ENCODE measurements at places on chromosomes 7 and 10.

- no peak for DNase-seq
These were observed 3.9 kb upstream of the NMT2 start for GRCh38 chr10:15172306-15172840.

DNA sequence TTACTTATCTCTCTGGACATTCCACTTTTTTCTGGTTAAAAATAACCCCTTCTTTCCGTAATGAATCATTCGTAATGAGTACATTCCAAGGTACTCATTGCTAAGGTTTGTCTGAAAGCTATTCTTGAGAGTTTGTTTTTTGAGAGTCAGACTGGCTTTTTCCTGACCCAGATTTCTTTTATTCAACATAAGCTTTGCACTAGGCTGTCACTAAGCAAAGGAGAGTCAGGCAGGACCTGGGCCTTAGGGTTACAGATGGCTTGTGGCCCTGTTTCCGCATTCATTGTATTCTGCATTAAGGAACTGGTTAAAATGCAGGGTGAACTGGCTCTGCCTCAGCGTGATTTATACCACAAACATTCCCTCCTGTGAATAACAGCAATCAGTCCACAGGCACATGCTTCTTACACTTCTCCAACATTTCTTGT lies 84.1 kb downstream of the POM121L12 start:
- DNase-seq = no peak

GRCh38 chr7:42106562-42106961 lies 130.4 kb downstream of the GLI3 start:
- DNase-seq = no peak

DNA sequence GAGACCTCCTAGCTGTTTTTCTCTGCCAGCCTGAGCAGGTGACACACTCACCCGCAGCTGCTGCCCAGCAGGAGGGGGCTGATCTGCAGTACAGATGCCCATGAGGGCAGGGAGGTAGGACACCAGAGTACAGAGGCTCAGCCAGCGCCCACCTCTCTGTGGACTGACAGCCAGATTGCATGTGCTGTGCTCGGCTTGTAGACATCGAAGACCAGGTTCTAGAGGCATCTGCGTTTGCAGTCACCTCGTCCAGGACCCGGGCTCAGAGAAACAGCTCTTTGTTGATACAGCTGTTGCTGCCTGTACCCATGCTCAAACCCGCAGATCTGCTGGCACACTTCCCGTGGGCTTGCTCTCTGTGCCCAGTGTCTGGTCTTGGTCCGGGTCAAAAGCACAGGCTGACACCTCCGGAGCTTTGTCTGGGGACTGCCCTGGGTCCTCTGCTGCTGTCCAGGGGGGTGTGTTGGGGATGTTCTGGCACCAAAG lies 224.7 kb downstream of the GLRX3 start:
- no peak for DNase-seq

- DNase-seq = no peak
These were observed 663 bp downstream of the VPS37D start for GRCh38 chr7:73668103-73668885.

- DNase-seq = no peak
These were observed 67.2 kb downstream of the VOPP1 start for GRCh38 chr7:55504967-55505658.

DNA sequence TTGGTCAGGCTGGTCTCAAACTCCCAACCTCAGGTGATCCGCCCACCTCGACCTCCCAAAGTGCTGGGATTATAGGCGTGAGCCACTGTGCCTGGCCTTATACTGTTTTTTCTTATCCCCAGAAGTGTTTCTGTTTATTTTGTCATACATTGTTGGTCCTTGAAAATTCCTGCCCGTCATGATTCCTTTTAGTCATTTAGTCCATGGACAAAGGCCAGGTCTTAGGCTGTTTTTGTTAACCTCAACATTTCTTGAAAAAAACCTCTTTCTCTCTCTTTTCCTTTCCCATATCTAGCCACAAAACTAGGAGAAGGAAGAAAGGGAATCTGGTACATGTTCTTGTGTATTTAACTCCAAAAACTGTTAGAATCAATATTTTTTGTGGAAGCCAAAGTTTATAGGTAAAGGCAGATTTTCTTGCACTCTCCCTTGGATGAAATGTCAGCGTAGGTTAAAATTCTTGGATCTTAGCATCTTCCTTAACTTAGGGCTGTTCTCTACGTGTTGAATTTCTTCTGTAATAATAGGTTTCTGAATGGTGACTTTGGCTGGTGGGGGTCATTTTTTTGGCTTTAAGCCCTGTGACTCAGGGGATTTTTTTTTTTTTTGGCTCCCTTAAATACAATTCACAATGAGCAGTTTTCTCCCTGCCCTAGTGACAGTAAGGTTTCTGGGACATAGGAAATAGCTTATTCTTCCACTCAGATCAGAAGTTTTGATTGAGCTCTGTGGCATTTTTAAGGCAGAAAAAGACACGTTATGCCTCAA lies 500.8 kb downstream of the AUTS2 start:
- DNase-seq = no peak

DNA sequence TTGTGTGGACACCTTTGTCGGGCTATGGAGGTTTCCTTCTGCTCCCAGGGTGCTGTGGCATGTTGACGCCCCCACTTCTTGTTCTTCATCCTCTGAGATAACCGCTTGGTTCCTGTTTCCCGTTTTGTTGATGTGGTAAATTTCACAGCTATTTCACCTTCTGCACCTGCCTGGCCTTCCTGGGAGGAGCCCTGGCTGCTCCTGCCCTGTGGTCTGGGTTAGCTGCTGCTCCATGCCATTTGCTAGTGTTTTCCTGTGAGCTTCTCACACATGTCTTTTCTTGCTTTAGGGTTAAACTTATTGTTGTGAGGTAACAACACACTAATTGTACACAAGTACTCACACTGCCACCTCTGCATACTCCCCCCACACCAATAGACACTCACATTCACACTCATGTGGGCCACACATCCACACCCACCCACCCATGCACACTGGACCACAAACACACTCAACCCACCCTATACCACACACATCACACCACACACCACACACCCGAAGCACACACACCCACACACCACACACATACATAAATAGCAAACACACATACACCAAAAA lies 46.5 kb upstream of the MSMB start:
- no peak for DNase-seq

GRCh38 chr7:150745086-150745485 lies 7.9 kb downstream of the GIMAP5 start:
- no peak for DNase-seq

DNA sequence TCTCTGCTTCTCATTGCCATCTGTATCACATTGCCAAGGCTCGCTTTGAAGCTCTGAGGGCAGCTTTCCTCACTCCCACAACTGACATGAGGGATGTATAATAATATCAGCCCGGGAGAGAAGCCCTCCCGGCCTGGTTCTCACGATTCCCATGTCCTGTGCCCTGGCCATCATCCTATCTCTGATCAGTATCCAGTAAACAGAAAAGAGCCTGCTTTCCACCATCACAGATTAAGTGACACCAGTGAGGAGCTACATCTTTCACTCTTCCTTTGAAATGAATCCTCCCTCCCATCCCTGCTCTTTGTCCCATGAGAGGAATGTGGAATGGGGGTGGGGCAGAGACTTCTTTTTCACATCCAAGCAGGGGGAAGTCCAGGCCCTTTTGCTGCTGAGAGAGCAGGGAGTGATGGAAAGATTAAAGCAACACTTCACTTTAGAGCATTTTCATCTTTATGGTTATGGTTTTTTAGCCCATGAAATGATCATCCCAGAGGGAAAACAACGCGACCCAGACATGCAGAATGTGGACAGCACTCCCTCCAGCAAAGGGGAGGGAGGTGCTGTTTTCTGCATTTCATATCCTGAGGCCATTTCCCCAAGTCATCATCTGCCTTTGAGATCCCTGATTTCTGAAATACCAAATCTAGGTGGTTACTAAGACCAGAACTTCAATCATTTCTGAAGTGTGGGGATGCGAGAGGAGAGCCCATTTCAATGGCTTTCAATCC lies 84.6 kb upstream of the LYZL1 start:
- no peak for DNase-seq

- no peak for DNase-seq
These were observed 103.3 kb upstream of the GATA3 start for GRCh38 chr10:7950981-7951847.

GRCh38 chr7:130849604-130850003 lies 115.6 kb upstream of the KLF14 start:
- no peak for DNase-seq

GRCh38 chr10:1536341-1536740 lies 201.0 kb downstream of the ADARB2 start:
- DNase-seq = no peak

DNA sequence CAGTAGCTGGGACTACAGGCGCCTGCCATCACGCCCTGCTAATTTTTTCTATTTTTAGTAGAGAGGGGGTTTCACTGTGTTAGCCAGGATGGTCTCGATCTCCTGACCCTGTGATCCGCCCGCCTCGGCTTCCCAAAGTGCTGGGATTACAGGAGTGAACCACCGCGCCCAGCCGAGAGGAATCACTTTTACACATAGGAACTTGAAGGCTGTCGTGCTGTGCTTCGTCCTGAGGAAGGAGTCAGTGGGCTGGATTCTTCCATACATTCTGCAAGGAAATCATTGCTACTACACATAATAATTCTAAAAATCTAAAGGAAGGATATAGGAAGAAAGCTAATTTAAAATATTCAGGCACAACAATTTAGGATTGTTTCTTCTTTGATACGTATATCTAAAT lies 48.8 kb upstream of the ZPBP start:
- DNase-seq = no peak

DNA sequence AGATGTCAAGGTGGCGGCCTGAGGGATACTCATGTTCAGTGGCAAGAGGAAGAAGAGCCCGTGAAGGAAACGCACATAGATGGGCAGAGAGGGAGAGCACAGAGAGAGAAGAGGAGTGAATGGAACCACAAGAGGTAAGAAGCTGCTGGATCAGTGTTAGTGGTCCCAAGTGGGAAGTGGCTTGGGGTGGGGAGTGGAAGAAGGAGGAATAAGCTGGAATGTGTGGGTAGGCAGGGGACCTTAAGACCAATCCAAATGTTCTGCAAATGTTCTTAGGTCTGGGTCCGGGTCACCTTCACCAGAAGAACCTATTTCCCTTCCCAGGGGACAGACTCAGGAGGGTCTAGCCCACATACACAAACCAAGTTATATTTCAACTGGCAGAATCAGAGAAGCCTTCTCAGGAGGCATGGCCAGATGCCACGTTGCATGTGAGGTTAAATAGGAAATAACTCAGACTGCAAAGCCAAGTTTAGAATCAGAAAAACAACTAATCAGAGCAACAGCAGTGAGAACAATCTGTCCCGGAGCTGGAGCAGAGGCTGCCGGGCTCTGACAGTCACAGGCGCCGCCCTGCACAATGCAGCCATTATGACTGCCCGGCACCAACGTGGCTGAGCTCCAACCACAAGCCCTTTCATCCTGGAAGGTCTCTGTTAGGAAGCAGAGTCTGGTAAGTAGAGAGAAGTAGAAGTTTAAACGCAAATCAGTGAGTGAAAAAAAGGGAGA lies 78.6 kb upstream of the ARMC3 start:
- DNase-seq = no peak

DNA sequence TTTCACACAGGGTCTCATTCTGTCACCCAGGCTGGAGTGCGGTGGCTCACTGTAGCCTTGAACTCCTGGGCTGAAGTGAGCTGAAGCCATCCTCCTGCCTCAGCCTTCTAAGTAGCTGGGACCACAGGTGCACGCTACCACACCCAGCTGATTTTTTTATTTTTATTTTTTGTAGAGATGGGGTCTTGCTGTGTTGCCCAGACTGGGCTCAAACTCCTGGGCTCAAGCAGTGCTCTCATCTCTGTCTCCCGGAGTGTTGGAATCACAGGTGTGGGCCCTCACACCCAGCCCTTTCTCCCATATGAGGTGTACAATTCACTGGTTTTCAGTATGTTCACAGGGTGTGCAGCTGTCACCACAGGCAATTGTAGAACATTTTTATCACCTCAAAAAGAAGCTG lies 5.2 kb downstream of the INPP5A start:
- DNase-seq = no peak

DNA sequence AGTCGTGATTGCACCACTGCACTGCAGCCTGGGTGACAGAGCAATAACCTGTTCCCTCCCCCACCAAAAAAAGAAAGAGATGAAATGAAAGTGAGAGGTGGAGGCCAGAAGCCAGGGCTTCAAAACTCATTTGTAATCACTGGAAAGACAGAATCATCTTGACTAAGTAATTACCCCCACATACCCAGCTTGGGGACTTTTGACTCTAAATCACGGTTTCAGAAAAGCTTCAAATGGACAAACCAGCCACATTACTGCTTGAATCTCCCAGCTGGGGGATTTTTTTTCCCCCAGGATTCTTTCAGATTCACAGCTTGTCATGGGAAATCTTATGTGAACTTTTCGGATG lies 361.0 kb downstream of the FRMD4A start:
- DNase-seq = no peak

DNA sequence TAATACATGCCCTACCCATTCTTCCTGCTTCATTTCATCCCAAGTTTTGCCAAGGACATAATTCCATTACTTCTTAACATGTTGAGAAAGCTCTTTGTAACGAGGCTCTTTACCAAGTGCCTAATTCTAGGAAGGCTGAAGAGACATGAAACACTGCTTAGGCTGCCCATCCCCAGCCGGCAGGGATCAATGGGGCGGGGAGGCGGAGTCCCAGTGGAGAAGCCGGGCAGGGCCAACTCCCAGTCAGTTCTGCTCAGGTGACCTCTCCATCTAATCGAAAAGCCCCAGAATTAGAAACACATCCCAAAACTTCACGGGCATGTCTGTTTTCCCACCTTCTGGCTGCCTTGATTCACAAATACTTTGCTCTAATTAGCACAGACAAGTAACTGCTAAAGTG lies 89.5 kb upstream of the LYZL1 start:
- DNase-seq = no peak

DNA sequence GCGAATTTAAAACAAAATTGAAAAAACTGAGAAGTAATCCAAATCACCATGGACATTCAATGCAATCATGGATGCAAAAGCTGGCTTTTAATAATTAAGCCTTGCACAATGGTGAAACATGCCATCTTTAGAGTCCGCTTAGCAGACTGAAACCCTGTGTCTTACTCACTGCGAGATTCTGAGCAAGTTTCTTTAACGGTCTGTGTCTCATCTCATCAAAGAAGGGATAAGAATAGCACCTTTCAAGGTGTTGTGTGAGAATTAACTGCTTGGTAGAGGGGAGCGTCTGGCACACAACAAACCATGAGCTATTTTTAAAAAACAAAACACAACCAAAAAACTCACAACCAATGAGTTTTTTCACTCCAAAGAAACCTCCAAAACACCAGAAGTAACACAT lies 21.4 kb downstream of the ACBD7 start:
- DNase-seq = no peak

GRCh38 chr7:48112401-48113165 lies 23.5 kb downstream of the UPP1 start:
- DNase-seq = no peak

- DNase-seq = no peak
These were observed 45.3 kb upstream of the ZMIZ1 start for GRCh38 chr10:79023240-79024162.

DNA sequence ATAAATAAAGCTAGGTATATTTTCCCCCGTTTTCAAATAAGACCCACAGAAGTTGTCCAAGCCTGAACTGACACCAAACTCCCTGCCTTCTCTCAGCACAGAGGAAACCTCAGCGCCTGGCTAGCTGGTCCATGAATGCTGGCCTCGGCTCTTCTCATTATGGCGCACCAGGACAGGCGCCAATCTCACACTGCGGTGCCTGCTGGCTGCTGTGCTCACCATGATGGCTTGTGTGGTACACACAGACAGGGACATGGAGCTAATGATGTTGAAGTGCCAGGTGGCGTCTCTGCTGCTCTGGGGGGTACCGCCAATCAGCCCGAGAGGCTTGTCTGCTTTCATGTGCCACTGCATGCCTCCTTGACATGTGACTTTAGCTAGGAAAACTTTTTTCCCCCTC lies 43.2 kb upstream of the USP6NL start:
- no peak for DNase-seq

GRCh38 chr10:116742367-116743265 lies at the start of gene HSPA12A:
Gene HSPA12A (minus strand): TSS chr10:116742566. CDS start chr10:116742469, 97 bp downstream.
- peak; percentile 24 for DNase-seq

All from activated CD4-positive, alpha-beta T cell treated with anti-CD3 and anti-CD28 coated beads for 1 hour (primary cell).